A172 (cell line): ENCODE measurements at places on chromosomes 2 and 18. TPM values are rescaled to one million over a fixed set of nuclear protein-coding genes. Genes with fewer than 3 reads are reported as not detected.

BOLL gene
- not detected in 2 replicates for total RNA-seq

CNTNAP5 gene
- total RNA-seq, result not detected in 2 replicates

CCDC178 gene
- not detected in 2 replicates for total RNA-seq

CHRNG gene
- not detected in 2 replicates for total RNA-seq

ANKRD30B gene
- 26.2 and 32.3 TPM in 2 replicates for total RNA-seq

SIX3 gene
- total RNA-seq, result not detected in 2 replicates

CCDC148 gene
- total RNA-seq, result 0.65 and 0.90 TPM in 2 replicates

SNX17 gene
- 202 and 226 TPM in 2 replicates for total RNA-seq

DNA sequence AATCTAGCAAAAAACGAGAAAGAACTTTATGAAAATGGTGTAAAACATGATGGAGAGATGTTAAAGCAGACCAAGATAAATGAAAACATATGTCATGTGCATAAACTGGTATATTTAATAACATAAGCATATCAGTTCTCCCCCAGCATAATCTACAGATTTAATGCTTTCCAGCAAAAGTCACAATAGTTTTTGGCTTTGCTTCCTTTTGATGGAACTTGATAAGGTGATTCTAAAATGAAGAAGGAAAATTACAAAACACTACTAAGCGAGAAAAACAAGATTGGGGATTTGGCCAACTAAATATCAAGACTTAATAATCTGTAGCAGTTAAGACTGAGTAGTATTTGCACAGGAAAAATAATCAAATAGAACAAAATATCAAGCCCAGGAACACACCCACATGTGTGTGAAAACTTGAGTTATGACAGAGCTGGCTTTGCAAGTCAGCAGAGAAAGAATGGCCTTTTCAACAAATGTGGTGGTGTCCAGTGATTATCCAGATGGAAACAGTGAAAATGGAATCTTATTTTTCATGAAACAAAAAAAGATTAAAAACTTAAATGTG, 83.7 kb upstream of the L3MBTL4 start:
- DNase-seq, result no peak

DNA sequence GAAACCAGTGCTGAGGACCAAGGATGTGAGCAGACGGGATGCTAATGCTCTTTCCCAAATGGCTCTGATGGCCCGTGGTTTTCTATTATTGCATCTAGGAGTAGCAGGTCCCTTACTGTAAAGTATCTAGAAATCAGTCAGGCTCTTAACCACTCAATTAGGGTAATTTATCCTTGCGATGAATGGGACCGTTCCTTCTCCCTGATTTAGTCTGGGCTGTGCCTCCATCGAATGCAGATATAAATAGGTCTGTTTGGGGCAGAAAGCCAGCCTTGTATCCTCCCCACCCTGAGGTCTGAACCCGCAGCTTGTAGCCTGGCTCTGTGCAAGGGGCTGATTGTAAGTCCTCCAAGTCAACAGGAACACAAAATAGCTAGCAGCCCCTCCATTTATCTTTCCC, 9.5 kb upstream of the SMARCAL1 start:
- no peak for DNase-seq

DNA sequence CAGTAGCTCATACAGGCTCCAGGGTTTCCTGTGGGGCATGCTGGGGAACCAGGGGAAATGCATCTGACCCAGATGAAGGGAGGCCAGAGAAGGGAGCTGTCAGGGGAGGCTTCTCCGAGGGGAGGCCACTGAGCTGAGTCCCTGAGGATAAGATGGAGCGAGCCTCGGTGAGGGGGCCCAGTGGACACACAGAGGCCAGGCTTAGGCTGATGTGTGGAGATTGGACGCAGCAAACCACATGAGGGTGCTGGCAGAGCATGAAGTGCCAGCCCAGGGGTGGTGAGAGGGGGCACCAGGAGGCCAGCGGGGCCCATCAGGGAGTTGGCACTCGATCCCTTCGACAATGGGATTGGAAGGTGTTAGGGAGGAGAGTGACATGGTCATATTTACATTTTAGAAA, 235.0 kb downstream of the KLHL29 start:
- DNase-seq, result no peak

- DNase-seq, result no peak
These were observed 12.1 kb downstream of the EPAS1 start for GRCh38 chr2:46309052-46309953.

DNA sequence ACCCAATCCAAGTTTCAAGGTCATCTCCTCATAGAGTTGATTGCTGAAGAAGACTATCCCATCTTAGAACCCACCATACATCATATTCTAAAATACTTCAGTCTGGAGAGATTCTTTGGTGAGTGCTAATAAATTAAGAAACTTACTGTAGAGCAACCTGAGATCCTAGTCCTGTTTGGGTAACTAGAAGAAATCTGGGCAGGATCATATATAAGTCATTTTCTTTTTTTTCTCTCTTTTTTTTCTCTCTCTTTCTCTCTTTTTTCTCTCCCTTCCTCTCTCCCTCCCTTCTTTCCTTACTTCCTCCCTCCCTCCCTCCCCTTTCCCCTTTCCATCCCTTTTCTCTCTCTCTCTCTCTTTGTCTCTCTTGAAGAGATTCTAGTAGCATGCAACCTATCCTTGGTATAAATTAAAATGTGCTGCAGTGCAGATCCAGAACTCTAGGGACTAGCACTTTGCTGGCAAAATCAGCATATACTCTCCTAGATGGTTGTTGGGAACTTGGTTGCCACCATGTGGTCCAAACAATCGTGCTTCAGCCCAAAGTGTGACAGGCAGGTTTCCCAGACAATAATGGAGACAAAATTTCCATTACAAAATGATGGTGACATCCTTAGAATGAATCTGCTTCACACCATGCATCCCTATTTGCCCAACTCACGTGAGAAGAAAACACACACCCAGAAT, 399.4 kb upstream of the CELF4 start:
- DNase-seq, result no peak

- DNase-seq, result no peak
These were observed 3.0 kb downstream of the SLC35F6 start for GRCh38 chr2:26767129-26767528.

- DNase-seq, result no peak
These were observed 50.6 kb upstream of the STAT1 start for GRCh38 chr2:191064590-191064989.

DNA sequence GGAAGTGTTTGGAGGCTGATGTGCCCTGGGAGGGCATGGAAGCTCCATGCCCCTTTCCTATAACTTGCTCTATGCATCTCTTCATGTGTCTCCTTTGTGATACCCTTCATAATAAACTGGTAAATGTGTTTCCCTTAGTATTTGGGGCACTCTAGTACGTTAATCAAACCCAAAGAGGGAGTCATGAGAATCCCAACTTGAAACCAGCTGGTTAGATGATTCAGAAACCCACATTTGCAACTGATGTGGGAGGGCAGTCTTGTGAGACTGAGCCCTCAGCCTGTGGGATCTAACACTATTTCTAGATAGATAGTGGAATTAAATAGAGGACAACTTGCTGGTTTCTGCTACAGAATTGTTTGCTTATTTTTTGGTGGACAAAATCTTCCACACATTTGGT, 20.3 kb downstream of the ANKRD30B start:
- DNase-seq, result peak; percentile 40

DNA sequence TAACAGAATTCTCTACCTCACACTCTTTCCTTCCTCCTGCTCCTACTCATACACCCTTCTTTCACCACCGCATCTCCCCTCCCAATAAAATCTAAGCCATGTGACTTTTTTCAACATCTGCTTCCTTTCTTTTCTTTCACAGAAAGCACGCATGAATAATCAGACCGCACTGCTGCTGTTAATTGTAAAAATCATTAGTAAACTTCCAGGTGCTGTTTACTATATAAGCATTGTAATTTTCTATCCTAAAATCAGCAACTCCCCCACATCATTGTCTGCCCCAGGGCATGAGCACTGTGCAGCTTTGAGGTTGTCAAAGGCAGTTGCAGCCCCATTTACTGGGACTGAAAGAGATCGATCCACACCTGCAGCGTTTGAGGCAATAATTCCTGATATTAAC, 782.6 kb upstream of the ID2 start:
- DNase-seq, result no peak

DNA sequence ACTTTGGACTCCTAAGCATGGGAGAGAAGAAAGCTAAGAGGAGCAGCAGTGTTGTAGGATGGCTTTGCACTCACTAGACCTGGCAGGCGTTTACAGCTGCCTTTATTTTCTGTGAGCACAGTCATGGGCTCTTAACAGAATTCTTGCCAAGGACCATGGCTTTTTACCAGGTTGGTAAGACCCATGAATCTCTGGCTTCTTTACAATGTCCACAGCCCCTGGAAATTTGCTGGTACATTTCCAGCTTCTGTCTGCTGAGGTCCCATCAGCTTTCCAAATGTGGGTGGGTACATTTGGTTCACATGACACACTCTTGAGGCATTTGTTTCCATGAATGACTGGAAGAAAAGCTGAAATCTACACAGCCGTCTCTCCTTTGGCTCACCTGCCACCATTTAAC, 162.7 kb downstream of the PPP1R1C start:
- no peak for DNase-seq

DNA sequence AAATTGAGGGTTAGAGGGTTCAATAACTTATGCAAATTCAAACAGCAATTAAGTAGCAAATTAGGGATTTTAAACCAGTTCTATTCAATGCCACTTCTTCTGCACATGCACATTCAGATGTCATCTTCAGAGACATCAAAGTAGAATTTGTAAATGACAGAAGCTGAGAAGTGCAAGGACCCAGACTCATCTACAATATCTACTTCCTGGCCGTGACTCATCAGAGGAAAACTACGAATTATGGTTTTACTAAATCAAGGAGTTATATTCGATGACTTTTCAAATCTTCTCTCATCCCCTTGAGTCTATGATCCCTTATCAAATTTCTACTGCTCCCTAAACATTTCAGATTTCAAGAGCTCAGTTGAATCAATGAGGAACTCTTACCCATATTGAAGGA, 20.0 kb upstream of the STAT4 start:
- peak; percentile 45 for DNase-seq

DNA sequence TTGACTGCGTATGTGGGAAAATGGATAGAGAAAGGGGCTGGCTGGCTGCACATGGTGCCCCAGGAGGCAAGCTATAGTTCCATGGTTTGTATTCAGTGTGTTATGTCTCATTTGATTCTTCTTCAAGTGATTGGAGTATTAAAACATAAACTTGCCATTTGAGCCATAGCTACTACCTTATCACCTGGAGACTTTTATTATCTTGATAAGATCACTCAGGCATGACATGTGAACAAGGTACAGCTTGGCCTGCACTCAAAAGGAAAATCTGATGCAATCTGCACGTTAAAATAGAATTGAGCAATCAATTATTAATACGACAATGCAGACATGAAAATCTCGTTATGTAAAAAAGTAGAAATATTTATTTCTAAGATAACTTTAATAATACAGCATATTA, 116.9 kb downstream of the RND3 start:
- no peak for DNase-seq

DNA sequence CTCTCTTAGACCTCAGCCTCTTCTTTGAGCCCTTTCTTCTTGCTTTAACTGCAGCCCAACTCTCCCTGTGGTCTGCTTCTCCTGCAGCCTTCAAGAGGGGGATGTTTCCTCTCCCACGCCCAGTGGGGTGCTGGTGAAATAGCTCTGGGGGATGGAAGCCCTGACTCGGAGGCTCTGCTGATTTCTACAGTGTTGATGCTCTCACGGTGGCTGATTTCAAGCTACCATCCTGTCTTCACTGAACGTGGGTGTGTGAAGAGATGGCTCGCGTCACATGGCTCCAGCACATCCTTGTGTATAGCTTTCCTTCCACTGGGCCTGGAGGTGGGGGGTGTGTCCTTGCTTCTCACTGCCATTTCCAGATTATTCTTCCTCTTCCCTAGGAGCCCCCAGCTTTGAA, 20.0 kb downstream of the MPP4 start:
- DNase-seq, result no peak

DNA sequence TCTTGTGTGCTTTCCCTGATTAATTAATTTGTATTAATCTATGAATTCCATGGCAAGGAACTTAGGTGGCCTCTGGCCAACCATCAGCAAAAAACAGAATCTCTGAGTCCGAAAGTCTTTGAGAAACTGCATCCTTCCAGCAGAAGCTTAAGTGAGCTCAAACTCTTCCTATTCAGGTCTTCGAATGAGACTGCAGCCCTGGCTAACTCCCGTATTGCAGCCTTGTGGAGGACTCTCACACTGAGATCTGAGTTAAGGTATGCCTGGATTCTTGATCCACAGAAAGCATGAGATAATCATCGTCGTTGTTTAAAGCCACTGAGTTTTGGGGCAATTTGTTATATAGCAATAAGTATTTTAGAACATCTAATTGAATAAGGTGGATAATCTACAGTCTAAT, 1143.9 kb upstream of the NXPH2 start:
- DNase-seq, result no peak

- DNase-seq, result no peak
These were observed 369.6 kb downstream of the PID1 start for GRCh38 chr2:228901531-228901930.

DNA sequence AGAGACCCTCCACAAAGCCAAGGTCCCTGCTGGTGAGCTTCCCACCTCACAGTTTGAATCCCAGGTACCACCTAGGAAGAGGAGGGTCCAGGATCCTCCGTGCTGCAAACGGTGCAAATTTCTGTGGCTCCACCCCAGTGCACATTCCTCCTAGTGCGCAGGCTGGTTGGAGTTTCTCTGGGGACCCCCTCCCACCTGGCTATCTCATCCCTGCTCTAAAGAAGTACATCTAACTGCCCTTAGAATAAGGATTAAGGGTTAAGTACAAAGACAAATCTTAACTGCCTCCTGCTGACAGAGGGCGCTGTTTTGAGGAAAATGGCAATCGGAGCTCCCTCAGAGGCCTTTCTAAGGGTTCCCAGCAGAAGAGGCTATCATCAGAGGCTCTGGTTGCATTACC, 109.6 kb upstream of the FSIP2 start:
- DNase-seq, result peak; percentile 5

GRCh38 chr2:36487947-36488346, 110.0 kb downstream of the FEZ2 start:
- DNase-seq, result no peak

DNA sequence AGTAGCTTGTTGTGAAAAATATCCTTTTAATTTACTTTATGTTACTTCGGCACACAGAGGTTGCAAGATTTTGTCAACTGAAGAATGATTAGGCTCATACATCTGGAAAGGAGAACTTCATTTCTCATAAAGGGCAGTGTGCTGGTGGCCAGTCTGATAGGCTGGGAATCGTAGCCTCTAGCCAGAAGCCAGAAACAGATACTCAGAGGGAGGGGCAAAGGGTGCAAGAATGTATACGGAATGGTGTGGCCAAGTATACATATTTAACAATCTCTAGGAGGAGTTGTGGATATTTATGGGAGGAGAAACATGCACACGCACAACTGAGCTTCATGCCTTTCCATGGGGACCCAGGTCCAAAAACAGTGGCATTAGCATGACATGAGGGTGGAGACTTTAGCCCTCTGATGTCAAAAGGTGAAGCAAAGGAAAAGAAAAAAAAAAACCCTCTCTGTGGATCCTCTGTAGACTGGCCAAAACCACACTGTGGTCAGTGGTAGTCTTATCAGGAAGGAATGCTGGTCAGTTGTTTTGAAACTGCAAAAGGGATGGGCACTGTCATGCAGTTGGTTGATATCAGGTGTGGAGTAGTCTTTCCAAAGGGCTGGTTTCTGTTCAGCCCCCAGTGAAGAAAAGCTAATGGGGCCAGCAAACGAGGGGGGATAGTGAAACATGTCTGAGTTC, 34.9 kb upstream of the APCDD1 start:
- DNase-seq, result peak; percentile 31

GRCh38 chr2:104852090-104852666, 1.7 kb upstream of the POU3F3 start:
- DNase-seq, result no peak

GRCh38 chr18:44602845-44603244, 77.8 kb upstream of the SETBP1 start:
- no peak for DNase-seq

- DNase-seq, result no peak
These were observed 89.6 kb downstream of the SLC25A12 start for GRCh38 chr2:171804456-171804855.
